Fibroblast of the aortic adventitia (primary cell): ENCODE measurements at places on chromosomes 4 and X. TPM values are rescaled to one million over a fixed set of nuclear protein-coding genes. Genes with fewer than 3 reads are reported as not detected.

DNA sequence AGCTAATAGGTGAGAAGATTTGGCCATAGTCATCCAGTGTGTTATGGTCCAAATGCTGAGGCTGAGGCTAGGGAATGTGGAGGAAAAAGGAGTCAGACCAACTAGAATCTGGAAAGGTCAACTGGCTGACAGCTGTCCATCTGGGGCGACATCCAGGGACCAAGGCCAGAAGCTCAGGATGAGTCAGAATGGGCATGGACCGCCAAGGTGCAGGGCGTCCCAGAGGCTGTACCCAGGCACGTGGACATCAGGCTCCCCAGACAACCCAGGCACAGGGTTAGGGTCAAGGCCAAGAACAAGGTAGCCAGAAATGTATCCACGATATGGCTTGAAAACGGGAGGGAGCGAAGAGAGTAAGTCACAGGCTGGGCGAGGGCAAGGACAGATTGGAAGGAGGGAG is 26.1 kb upstream of the PTTG2 start:
- no peak for DNase-seq

- DNase-seq, result no peak
Observed at GRCh38 chr4:138977524-138977923, 38.1 kb upstream of the NOCT start.

DNA sequence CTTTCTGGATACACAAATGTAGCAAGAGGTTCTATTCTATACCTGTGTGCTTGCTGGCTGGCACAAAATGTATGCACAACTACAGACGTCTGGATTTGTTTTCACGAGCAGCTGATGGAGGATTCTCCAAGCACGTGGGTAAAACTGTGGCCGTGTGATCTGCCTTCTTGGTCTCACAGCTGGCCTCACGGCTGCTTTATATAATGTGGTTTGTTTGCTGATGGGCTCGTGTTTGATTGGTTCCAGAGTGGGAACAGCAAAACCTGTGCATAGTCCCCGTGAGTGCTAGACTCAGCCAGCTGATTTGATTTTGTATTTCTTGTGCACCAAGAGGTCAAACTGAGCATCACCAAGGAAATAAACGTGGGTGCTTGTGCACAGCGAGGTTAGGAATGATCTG is 262.6 kb upstream of the RPS6KA3 start:
- no peak for DNase-seq

DNA sequence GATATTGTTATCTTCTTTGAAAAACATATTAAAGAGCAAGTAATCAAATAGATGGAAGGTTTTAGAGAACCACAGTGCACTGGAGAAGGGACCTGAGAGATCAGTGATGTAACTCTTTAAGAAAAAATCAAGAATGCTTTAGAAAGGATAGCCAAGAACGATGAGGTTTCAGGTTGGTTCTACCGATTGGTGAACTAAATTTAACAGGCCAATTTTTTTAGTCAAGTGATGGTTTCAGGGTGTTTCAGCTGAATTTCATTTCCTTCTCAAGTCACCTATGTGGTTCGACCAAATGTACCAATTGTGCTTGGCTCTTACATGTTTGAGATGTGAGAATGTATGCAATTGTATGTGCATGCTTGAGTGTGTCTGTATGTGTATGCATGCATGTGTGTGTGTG is 26.5 kb downstream of the HS3ST1 start:
- DNase-seq, result no peak

Gene GYPA
- total RNA-seq, result not detected in 2 replicates

Gene STOX2
- total RNA-seq, result 1.1 and 1.5 TPM in 2 replicates
